ENCODE measurements at places on chromosomes 1 and 21.
A peak's percentile ranks its signal among the peaks of the same experiment; 100 is the strongest.

- peak within 1 kb of the TSS; percentile 99 for H3K27ac ChIP-seq
- peak; percentile 91 for DNase-seq
- peaks cover 24% of the 10 kb centered on the region for H3K36me3 ChIP-seq
- peak within 1 kb of the TSS; percentile 97 for H3K4me3 ChIP-seq
- peaks cover 49% of the 10 kb centered on the region for H3K4me1 ChIP-seq
These were observed at the start of the genes NIT1 and PFDN2 for GRCh38 chr1:161117759-161118581. NIT1 (plus strand) TSS chr1:161118105; CDS start chr1:161118177, 72 bp downstream. PFDN2 (minus strand) TSS chr1:161118037; CDS start chr1:161118026, 11 bp downstream.

GRCh38 chr21:42338729-42339715 is 11.8 kb downstream of the TFF2 start:
- no peaks in the 10 kb centered on the region for H3K36me3 ChIP-seq
- no peak for DNase-seq
- no peak overlapping the region for H3K4me3 ChIP-seq
- peaks cover 4% of the 10 kb centered on the region for H3K27me3 ChIP-seq

DNA sequence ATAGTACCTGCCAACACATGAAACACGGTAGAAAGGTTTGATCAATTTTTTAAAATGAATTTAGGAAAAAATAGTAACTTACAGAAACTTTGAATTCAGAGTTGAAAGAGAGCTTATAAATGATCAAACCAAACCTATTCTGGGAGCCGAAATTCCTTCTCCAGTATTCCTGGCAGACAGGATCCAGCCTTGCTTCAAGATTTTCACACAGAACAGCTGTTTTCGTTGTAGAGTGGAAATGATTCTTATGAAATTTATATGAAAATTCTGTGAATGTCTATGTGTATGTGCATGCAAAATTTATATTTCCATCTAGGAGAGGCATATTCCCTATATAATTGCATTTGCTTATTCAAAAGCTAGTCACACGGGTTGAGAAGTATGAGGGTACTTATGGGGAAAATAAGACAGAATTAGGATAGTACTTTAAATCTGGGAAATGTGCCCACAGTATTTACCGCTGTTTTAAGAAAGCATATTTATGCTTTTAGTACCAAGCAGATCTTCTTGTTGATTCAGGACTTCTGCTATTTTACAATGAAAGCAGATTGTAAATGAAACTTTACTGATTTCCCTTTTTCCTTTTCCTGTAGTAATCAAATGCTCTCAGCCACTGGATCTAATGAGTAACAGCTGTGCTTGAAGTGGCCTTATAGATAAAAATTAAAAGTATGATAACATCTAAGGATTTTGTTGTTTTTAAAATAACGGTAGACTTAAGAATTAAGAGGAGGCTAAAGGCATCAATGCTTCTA is 30.4 kb downstream of the PRRX1 start:
- H3K27me3 ChIP-seq, result peaks cover 3% of the 10 kb centered on the region
- H3K4me3 ChIP-seq, result no peak overlapping the region
- no peak overlapping the region for H3K27ac ChIP-seq

DNA sequence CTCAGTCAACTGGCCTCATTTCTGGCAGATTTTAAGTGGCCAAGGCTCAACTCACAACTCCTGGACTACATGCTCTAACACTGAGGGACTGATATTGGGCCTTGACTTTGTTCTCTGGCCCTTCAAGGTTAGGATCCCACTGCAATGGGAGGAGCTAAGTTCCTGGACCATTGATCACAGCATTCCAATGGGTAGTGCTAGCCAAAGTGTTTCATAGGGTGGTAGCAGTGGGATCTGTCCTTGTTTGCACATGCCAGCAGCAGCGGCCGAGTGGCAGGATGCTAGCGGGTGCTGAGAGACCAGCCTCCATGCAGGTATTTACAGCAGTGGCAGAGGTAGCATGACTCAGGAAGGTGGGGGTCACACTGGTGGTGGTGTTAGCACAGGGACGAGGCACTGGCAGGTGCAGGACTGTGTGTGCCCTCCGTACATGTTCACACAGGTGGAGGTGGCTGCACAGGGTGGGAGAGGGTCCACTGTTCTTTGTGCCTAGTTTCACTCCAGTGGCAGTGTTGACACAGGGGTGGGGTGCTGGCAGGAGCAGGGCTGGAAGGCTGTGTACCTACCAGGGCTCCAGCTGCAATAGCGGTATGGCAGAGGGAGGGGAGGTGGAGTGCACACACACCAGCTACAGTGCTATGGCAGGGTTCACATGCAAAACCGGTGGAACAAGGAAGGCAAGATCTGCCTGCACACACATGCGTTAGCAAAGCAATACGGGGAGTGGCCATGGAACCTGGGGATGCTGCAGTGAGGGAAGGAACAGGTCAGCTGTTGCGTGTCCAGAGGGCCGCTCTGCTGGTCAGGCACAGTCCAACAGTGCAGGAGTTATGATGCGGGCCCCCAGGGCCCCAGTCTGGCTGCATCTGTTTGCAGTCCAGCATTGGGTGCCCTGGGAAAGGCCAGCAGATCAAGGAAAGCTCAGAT is 51.7 kb downstream of the COL24A1 start:
- H3K4me3 ChIP-seq, result no peak overlapping the region
- no peaks in the 10 kb centered on the region for H3K4me1 ChIP-seq
- peaks cover 16% of the 10 kb centered on the region for H3K27me3 ChIP-seq
- DNase-seq, result no peak
- H3K36me3 ChIP-seq, result no peaks in the 10 kb centered on the region

DNA sequence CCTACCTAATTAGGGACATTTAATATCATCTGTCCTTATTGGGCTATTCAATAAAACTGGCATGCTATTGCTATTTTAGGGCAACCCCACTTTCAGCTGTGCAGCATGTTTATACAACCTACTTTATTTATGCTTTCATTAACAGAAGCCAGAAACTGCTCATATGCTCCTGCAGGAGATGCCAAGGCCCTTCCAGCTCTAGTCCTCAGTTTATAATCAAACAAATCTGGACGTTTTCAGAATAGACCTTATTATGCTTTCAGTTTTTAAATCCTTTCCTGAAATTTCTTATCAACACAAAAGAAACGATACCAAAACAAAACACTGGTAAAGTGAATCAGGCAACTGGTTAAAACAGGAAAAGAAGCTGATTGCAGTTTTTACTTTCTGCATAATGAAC is 53.2 kb downstream of the PTGS2 start:
- H3K27me3 ChIP-seq, result peaks cover 4% of the 10 kb centered on the region
- no peak overlapping the region for H3K27ac ChIP-seq
- H3K36me3 ChIP-seq, result no peaks in the 10 kb centered on the region
- H3K4me1 ChIP-seq, result no peaks in the 10 kb centered on the region
- no peak for DNase-seq
- no peak overlapping the region for H3K4me3 ChIP-seq

DNA sequence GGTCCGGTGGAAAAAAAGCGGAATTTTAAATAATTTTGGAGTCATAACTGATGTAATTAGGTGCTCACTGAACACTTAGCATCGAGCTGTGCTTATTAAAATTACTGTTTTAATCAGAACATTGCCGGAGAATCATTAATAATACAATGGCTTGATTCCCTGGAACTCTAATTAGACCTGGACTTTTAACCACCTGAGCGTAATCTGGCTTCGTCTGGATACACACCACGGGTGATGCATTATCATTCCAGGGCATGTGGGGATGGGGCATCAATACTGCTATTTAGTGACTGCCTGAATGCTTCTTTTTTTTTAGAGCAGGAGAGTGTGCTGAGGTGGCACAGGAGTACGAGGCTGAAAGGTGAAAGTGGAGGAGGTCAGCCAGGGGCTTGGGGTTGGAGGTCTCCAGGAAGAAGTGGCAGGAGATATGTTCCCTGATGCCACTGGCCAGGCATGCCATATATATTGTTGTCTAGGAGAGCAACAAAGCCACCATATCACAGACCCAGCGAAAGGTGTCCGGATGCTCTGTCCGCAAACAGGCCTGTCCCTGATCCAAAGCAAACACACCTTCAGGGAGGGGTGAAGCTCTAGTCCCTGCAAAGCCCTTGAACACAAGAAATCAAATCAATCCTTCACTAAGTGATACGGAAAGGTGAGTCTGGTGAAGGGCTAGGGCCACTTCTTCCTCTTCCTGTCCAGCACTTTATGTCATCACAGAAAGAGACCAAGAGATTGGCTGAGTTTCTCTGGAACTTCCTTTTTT is 125.2 kb downstream of the PLXNA2 start:
- H3K36me3 ChIP-seq, result peaks cover 15% of the 10 kb centered on the region
- H3K4me1 ChIP-seq, result peaks cover 34% of the 10 kb centered on the region
- no peak overlapping the region for H3K27ac ChIP-seq
- no peak for DNase-seq
- H3K27me3 ChIP-seq, result peaks cover 7% of the 10 kb centered on the region

- H3K27ac ChIP-seq, result no peak overlapping the region
- H3K4me3 ChIP-seq, result no peak overlapping the region
- H3K27me3 ChIP-seq, result peaks cover 28% of the 10 kb centered on the region
These were observed 36.5 kb downstream of the EPHB2 start for GRCh38 chr1:22747021-22747734.

GRCh38 chr1:225533238-225533637 is 105.4 kb upstream of the LBR start:
- H3K27me3 ChIP-seq, result no peaks in the 10 kb centered on the region
- peaks cover 6% of the 10 kb centered on the region for H3K36me3 ChIP-seq
- H3K4me1 ChIP-seq, result peaks cover 19% of the 10 kb centered on the region
- DNase-seq, result no peak
- H3K4me3 ChIP-seq, result no peak overlapping the region

GRCh38 chr1:147545133-147545532 is 3.8 kb downstream of the BCL9 start:
- no peaks in the 10 kb centered on the region for H3K27me3 ChIP-seq
- peak overlapping the region; percentile 66 for H3K27ac ChIP-seq
- peaks cover 54% of the 10 kb centered on the region for H3K4me1 ChIP-seq
- DNase-seq, result no peak
- peak overlapping the region; percentile 47 for H3K4me3 ChIP-seq
- H3K36me3 ChIP-seq, result peaks cover 12% of the 10 kb centered on the region

DNA sequence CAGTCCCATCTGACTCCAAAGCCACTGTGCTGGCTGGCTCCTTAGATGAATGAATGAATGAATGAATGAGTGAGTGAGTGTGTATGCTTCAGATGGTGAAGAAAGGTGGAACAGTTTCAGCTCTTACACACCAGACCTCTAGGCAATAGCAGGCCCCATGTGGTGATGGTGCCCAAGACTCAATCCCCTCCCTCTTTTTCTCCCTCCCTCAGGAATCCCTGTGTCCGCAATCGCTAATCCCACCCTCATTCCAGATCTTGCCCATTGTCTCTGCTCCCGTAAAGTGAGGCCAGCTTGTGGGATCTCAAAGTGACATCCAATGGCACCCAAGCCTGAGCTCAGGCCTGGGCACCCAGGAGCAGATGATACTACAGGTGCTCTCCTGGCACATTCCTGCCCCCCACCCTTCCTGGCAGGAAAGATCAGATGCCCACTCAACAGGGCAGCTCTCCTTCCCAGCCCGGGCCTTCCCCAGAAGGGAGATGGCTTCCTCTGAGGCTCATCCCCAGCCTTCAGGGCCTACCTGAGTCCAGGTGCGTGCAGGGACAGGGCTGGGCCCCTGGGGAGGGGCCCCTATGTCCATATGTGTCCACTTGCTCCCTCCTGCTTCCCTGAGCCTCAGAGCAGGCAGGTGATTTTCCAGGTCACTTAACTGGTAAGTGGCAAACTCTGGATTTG is 106.4 kb downstream of the HMGB4 start:
- no peak for DNase-seq
- H3K27ac ChIP-seq, result peak overlapping the region; percentile 43
- H3K4me1 ChIP-seq, result peaks cover 10% of the 10 kb centered on the region

DNA sequence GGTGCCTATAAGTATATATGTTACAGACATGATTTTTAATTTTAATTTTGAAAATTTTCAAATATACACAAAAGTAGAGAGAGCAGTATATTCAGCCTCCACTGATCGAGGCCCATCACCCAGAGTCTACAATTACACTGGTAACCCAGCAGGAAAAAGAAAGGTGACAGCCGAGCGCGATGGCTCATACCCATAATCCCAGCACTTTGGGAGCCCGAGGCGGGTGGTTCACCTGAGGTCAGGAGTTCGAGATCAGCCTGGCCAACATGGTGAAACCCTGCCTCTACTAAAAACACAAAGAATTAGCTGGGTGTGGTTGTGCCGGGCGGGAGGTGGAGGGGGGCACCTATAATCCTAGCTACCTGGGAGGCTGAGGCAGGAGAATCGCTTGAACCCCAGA is 1.4 kb downstream of the YBEY start:
- peaks cover 55% of the 10 kb centered on the region for H3K4me1 ChIP-seq
- no peak overlapping the region for H3K27ac ChIP-seq
- H3K36me3 ChIP-seq, result peaks cover 59% of the 10 kb centered on the region
- no peak for DNase-seq
- no peaks in the 10 kb centered on the region for H3K27me3 ChIP-seq

GRCh38 chr1:214228976-214229375 is 52.0 kb upstream of the SMYD2 start:
- no peak for DNase-seq
- no peak overlapping the region for H3K4me3 ChIP-seq
- H3K27ac ChIP-seq, result no peak overlapping the region
- H3K27me3 ChIP-seq, result peaks cover 5% of the 10 kb centered on the region

DNA sequence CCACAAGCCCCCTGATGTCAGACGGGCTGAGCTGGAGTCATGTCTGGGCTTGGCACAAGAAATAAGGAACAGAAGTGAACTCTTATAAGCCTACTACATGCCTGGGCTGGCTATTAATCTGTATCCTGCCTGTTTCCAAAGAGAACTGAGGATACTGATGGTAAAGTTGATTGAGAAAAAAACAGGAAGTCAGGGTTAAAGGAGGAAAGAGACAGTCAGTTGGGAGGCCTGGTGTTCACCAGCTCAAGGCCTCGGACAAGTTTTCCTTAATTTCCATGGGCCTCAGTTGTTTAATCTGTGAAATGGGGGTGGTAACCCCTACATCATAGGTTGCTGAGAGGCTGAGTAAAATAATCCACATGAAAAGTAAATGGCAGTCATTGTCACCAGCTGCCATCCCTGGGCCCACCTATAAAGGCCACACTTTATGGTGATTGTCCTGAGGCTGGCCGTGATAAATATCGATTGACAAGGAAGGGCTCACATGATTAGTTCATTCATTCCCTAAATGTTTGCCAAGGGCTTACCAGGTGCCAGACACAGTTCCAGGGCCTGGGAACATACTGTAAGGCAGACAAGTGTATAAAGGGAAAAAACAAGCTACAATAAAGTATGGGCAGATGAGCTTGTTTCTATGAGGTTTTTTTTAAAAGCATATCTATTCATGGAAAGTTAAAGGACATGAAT is 2.8 kb downstream of the ALDH4A1 start:
- DNase-seq, result no peak
- H3K4me3 ChIP-seq, result no peak overlapping the region
- no peaks in the 10 kb centered on the region for H3K36me3 ChIP-seq
- H3K27ac ChIP-seq, result no peak overlapping the region
- peaks cover 20% of the 10 kb centered on the region for H3K27me3 ChIP-seq

DNA sequence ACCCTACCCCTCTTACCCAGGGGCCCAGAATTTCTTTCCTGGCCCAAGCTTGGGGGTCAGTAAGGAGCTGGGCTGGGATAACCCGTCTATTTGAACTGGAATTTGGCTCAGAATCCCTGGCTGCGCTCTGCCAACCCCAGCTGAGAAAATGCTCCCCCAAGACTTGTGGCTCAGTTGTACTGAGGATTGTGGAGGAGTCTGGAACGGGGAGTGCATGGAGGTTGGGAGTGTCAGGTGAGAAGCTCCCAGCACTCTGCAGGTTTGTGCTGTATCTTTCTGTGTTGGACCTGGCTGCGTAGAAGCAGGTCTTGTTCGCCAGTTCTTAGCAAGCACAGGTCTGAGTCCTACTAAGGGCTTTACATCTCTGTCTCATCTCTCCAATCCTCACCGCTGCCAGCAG is 1.6 kb downstream of the TCEA3 start:
- H3K4me3 ChIP-seq, result peak overlapping the region; percentile 74
- H3K4me1 ChIP-seq, result peaks cover 33% of the 10 kb centered on the region

All from nephron progenitor cell (in vitro differentiated cells).